NCI-H187 (cell line): ENCODE measurements at places on chromosomes 5 and 9.

DNA sequence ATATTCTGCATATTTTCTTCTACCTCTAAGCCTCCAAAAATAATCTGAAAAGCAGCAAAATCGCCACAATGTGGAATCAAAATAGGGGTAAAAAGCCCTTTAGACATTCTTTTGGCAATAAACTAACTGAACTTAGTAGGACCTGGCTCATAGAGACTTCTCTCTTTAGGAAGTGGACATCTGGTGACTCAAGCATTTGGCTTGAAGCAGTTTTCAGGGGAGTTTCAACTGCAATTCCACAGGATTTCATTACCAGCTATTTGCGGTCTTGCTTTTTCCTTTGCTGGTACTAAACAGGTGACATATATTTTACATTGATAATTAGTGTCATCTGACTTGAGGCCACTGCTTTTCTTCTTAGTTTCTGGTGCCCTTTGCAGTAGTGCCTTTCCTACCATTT lies 173.2 kb upstream of the FBN2 start:
- DNase-seq = no peak

DNA sequence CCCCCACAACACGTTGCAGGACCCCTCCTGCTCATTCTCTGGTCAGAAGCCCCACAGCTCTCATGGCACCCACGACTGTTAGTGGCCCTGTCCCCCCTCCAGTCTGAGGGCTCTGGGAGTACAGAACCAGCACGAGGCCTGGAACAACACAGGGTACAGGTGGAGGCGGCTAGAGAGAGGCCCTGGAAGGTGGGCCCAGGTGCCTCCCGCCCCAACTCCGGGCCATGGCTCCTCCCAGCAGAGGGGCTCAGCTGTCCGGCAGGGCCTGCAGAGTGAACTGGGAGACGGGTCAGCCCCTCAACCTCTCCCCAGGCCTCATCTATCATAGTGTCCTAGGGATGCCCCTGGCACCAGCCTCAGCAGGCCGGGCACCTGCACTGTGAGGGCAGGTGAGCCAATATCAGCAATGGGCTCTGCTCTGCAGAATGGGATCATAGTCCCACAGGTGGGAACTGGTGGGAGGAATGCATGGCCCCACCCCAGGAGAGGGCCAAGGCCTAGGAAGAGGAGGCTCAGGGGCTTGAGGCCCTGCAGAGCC lies 58.6 kb downstream of the BARX1 start:
- DNase-seq = no peak

DNA sequence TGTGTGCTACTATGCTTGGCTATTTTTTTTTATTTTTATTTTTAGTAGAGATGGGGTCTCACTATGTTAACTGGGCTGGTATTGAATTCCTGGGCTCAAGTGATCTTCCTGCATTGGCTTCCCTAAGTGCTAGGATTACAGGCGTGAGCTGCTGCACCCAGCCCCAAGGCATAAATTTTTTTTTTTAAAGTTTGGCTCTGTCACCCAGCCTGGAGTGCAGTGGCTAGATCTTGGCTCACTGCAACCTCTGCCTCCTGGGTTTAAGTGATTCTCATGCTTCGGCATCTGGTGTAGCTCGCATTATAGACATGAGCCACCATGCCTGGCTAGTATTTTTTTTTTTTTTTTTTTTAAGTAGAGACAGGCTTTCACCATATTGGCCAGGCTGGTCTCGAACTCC lies 70.3 kb downstream of the RAB24 start:
- DNase-seq = no peak

- DNase-seq = no peak
Measured at GRCh38 chr9:5455181-5455580, 4.8 kb downstream of the CD274 start.

GRCh38 chr5:11476866-11477265 lies 427.4 kb downstream of the CTNND2 start:
- no peak for DNase-seq

GRCh38 chr5:83281658-83282057 lies 189.9 kb upstream of the VCAN start:
- no peak for DNase-seq

DNA sequence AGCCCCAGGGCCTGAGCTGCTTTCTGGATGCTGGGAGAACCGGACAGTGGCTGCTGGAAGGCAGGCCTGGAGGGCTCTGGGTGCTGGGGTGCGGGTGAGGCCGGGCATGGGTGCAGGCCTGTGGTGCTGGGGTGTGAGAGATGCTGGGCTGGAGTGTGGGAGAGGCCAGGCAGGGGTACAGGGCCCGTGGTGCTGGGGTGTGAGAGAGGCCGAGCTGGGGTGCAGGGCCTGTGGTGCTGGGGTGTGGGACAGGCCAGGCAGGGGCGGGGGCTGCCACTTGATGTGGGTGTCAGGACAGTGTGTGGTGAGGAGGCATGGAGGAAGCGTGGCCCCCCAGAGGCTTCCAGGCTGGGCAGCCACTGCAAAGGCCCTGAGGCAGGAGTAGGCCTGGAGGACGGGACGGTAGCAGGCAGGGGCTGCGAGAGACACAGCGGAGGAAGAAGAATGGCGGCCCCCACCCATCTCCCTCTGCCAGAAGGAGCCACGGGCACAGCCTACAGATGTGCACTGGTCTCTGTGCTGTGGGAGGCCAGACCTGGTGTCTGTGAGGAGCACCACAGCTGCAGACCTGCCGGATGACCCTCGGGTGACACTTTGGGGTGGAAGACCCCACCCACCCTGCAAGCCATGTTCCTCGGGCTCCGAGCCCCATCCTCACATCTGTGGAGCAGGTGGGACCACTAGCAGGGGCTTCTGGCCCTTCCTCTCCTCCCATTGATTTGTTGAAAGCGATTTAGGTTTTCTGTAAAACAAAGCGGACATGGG lies 9.3 kb downstream of the NKD2 start:
- no peak for DNase-seq

GRCh38 chr9:115137526-115137925 lies 19.6 kb upstream of the TNC start:
- no peak for DNase-seq

DNA sequence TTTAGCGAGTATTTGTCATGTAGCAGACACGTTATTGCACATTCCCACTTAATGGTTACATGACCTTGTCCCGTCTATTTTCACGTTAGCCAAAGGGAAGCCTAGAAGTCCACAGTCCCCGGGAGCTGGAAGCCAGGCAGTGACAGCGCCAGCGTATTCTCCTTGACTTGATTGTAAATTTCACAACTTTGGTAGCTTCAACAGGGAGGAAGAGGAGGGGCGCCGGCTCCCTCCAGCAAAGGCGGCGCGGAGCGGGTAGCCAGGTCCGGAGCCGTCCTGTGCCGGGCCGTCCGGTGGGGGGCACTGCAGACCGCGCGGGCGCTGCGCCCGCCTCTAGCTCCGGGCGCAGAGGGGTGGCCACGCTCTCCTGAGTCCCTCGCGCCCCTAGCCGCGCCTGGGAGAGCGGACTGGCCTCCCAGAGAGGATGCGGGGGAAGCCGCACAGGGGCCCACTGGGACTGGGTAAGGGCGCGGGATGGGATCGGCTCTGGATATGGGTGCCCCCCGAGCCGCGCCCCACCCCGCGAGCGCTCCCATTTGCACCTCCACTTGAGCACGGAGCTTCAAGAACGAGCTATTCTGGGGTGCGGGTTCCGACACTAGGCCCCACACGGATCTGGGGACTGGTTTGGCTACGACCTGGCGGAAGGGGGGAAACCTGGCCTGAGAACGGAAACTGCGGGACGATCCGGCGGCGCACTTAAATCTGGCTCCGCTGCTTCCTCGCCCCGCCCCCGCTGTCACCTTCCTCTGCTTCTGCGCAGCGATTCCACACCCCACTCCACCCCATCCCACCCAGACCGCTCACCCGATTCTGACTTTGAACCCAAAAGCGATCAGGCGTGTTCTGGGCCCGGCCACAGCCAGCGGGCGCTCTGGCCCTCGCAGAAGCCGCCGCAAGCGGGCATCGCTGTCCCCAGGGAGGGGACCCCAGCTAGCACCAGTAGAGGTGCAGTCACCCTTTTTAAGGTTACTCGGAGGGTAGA lies 23.8 kb downstream of the KLF4 start:
- no peak for DNase-seq

- DNase-seq = no peak
Measured at GRCh38 chr9:19409401-19410194, 789 bp downstream of the ACER2 start.

DNA sequence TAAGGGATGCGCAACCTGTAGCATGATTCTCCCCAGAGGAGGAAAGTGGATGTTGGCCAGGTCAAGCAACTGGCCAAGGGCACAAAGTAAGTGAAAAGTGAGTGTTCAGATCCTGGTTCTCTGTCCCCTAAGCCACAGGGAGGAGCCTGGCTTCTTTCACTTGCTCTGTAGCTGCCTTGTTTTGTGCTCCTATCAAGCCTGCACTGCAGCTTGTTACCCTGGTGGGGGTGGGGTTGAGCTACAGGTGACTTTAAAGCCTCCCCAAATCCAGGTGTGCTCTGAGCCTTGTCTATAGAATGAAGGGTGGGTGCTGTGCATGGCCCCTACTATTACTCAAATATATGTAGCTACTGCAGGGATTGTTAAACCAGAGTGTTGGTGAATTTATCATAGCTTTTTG lies 32.9 kb downstream of the RALGPS1 start:
- no peak for DNase-seq

DNA sequence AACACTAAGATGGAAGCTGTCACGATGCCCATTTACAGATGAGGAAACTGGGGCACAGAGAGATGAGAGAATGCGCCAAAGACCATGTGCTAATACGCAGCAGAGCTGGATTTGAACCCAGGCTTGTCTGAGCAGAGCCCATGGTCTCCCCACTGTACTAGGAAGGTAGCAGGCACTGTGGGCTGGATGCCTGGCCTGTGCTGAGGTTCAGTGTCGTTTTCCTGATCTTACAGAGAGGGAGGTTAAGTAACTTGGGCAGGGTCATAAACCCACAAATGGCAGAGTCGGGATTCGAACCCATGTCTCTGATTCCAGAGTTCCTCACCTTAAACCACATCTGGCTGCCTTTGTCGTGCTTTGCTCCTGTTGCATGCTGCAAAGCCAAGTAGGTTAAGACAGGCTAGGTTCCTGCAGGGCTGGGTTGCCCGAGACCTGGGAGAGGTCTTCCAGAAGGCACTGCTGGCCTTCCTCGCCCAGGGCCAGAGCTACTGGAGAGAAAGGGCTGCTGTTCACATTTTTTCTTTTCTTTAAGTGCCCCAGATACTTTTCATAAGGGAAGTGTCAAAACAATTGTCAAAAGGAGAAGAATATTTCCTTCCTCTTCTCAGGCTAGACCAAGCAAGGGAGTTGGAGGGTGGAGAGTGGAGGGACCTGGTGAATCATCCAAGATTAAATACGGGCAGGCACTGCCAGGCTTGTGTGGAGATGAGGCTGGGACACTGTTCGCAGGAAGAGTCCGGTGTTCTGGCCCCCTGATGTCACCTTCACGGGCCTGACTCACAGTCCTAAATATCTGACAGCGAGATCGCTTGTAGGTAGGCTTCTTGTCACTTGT lies 3.2 kb downstream of the NEK6 start:
- no peak for DNase-seq

- no peak for DNase-seq
Measured at GRCh38 chr9:36900136-36900855, 133.8 kb downstream of the PAX5 start.

GRCh38 chr9:84780385-84780784 lies 110.9 kb downstream of the NTRK2 start:
- DNase-seq = no peak
